ENCODE measurements at places on chromosomes 7 and 10. TPM values are rescaled to one million over a fixed set of nuclear protein-coding genes. Genes with fewer than 3 reads are reported as not detected.

SLC29A3 gene
- total RNA-seq, result 2.2 TPM

PPP1R17 gene
- total RNA-seq, result not detected

EPHB4 gene
- 32.9 TPM for total RNA-seq

- H3K36me3 ChIP-seq, result no peaks in the 10 kb centered on the region
- no peak overlapping the region for H3K27ac ChIP-seq
- no peaks in the 10 kb centered on the region for H3K27me3 ChIP-seq
- H3K4me1 ChIP-seq, result peaks cover 53% of the 10 kb centered on the region
- DNase-seq, result no peak
These were observed 169.5 kb upstream of the KLF14 start for GRCh38 chr7:130903358-130903974.

DNA sequence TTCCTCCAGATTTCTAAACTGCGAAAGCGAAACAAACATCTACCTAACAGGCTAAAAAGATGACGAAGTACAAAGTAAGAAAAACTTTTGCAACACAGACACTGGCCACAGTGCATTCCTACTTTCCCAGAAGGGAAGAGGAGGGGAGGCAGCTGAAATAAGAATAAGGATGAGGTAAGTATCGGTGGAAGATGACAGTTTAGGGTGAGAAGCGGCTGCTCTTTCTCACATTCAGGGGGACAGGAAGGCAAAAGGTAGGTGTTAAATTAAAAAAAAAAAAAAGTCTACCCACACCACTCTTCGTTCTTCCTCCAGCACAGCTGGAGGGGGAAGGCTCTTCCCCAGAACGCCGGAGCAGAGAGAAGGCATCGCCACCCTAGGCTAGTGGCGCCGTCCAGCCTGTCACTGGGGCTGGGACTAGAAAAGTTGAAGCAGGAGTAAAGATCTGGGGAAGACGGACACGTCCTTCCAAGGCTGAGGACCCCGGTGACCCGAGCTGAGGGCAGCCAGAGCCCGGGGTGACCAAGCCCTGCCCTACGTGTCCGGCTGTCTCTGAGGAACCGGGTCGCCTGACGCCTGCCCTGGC, 846 bp downstream of the DNAJC1 start:
- peak overlapping the region; percentile 87 for H3K4me3 ChIP-seq
- no peak for DNase-seq

DNA sequence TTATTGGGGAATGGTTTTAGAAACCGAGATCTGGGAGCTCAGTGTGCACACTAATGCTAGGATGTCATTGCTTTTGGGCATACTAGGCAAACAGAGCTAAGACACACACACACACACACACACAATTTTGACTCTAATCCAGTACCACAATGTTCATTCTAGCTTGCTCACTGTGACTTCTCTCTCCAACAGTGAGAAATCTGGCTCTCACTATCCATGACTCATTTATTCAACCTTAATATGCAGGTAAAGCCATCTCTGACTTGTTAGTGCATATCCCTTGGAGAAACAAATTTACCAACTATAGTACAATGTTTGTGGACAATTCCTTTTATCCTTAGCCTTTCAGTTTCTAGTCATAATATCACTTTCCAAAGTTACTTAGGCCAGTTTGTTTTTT, 5.9 kb upstream of the BMS1 start:
- no peaks in the 10 kb centered on the region for H3K27me3 ChIP-seq
- DNase-seq, result no peak
- no peak overlapping the region for H3K4me3 ChIP-seq

DNA sequence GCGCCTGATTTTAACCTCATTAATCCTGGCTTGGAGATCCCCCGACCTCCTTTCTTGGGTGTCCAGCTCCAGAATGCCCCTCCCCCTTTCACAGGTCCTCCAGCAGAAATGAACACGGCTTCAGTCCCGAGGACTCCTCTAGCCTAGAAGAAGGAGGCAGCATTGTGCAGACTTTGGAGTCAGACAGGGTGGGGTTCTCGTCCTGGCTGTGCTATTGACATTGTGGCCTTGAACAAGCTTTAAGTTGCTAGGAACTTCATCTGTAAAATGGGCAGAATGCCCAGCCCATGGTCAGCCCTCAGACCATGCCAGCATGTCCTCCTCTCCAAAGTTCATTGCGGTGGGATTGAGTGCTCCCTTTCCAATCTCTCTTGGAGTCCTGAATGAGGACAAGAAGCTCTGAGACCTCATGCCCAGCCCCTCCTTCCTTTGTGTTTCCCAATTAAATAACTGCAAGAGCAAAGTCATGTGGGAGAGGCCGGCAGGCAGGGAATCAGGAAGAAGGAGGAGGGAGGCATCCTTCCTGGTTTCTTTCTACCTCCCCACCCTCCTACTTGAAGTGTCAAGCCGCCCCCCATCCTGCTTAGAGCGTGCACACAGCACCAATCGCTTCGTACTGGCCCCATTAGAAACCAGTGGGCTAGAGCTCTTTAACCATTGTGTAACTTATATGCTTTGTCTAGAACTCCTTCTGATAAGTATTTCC, 86.4 kb downstream of the RBM20 start:
- H3K4me3 ChIP-seq, result no peak overlapping the region
- H3K27ac ChIP-seq, result no peak overlapping the region
- no peaks in the 10 kb centered on the region for H3K36me3 ChIP-seq
- DNase-seq, result no peak
- H3K27me3 ChIP-seq, result no peaks in the 10 kb centered on the region

DNA sequence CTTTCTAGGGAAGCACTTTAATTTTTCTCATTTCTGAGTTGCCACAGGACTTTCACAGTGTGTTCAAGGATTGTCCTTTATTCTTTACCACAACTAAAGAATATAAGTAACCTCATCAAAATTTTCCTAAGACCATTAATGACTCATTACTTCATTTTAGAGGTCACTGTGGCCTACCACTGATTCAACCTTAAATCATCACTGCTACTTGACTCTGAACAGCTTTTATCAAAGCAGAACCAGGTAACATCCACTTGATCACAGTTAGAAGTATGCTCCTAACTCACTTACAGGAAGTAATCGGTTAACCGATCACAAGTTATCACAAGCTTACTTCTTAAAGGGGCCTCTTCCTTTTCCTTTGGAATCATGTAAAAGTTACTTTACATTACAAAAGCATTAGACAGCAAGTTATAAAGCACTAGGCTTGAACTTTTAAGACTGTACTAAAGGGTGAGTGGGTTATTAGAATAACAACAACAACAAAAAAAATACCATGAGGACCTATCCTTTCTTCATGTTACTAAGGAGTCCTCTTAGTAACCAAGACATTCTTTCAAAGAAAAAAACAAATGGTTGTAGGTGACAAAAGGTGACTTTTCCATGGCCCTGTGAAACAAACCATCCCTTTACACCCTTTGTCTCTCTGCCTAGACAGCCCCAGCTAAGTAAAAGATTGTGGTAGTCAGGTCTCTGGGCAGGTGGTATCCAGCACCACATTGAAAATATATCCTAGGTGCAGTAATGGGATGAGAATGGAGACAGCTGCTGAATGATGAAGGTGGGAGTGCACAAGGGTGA, 40.0 kb upstream of the PDK4 start:
- H3K4me3 ChIP-seq, result no peak overlapping the region
- DNase-seq, result no peak
- H3K27me3 ChIP-seq, result no peaks in the 10 kb centered on the region
- no peaks in the 10 kb centered on the region for H3K36me3 ChIP-seq
- H3K27ac ChIP-seq, result no peak overlapping the region
- H3K4me1 ChIP-seq, result no peaks in the 10 kb centered on the region

GRCh38 chr7:99665312-99666012, 14.3 kb downstream of the CYP3A5 start:
- H3K36me3 ChIP-seq, result peaks cover 70% of the 10 kb centered on the region
- no peak overlapping the region for H3K4me3 ChIP-seq
- no peaks in the 10 kb centered on the region for H3K27me3 ChIP-seq
- no peaks in the 10 kb centered on the region for H3K4me1 ChIP-seq

- H3K27me3 ChIP-seq, result no peaks in the 10 kb centered on the region
- DNase-seq, result no peak
- H3K4me3 ChIP-seq, result no peak overlapping the region
- H3K36me3 ChIP-seq, result no peaks in the 10 kb centered on the region
These were observed 43.0 kb downstream of the CXCL12 start for GRCh38 chr10:44341886-44342285.

DNA sequence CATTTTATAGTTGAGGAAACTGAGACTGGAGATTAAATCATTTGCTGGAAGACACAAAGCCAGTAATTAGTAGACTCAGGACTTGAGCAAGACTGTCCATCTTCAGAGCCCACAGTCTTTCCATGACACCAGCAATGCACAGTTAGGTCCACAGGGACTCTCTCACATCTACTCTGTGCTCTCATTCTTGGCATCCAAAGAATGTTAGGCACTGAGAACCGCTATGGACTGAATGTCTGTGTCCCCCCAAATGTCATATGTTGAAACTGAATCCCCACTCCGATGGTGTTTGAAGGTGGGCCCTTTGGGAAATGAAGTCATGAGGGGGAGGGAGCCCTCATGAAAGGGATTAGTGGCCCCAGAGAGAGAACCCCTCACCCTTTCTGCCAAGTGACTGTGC, 100.6 kb downstream of the LANCL2 start:
- no peak for DNase-seq
- no peak overlapping the region for H3K27ac ChIP-seq
- H3K4me1 ChIP-seq, result no peaks in the 10 kb centered on the region
- peaks cover 6% of the 10 kb centered on the region for H3K36me3 ChIP-seq

Measured in pancreas (tissue), 10 donors.